GM12864 (cell line): ENCODE measurements at places on chromosomes 12 and 14.

GRCh38 chr14:91387951-91388381 is 29.7 kb downstream of the CCDC88C start:
- DNase-seq, result no peak

- DNase-seq, result peak; percentile 96
These were observed 28.8 kb downstream of the RPGRIP1 start for GRCh38 chr14:21308479-21309237.

- DNase-seq, result no peak
These were observed 57.4 kb downstream of the AACS start for GRCh38 chr12:125122668-125123067.

DNA sequence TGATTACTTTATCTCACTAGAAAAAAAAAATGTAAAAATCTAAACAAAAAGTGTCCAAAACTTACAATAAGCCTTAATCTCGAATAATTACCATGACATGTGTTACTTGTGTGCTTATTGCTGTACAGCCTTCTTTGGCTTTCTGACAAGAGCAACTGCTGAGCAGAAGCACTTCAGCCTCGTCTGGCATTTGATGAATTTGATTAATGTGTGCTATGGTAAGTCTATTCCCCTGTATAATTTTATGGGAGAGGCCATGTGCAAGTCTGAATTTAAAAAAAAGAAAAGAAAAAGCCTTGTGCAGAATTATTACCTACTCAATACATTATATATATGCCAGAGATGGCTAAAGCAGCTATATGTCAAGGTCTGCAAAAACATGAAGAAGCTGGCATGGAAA is 113.9 kb downstream of the AEBP2 start:
- DNase-seq, result no peak
